ENCODE measurements at places on chromosomes 3 and 15.

DNA sequence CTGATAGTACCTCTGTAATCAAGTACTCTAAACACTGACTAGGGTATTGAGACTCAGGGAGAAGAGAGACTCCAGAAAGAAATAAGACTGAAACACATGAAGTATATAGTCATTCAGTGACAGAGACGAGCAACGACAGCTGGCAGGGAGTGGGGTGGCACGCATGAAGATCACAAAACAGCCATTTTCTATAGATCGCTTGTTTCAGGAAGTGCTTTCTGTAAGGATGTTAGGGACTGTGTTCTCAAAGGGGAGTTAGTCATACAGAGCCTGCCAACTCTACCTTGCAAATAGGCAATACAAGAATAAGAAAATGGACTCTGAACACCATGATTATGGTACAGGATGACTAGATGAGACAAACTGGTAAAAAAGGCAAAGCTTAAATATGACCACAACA, 139.5 kb downstream of the TBL1XR1 start:
- peak; percentile 30 for DNase-seq

DNA sequence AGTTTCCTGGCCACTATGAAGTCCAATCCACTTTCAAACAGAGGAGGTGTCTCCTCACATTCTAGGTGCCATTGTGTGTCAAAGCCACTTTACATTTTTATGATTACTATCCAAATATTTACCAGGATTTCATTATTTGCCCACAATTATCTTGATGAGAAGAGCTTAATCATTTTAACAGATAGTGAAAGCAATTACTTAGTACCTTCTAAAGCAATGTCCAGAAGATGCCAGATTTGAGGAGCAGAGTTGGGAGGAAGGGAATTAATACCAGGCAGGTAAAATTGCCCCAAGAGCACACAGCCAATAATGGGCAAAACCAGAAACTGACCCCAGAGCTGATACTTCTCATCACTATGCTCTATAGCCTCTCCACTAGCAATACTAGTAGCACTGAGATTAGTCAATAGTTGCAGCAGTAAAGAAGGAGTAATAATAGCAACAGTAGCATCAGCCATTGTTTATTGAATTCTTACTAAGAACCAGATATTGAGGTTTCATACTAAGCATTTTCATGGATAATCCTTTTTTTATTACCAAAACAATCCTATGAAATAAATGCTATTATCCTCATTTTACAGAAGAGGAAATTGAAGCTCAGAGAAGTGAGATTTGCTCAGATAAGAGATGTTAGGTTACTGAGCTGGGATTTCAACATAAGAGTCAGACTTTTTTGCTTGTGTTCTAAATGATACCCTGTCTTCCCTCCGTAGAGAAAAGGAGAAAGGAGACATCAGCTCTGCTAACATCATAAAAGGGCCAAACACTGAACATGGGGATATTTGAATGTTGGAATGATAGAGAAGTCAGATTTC, 509.3 kb upstream of the CFAP20DC start:
- DNase-seq = no peak

DNA sequence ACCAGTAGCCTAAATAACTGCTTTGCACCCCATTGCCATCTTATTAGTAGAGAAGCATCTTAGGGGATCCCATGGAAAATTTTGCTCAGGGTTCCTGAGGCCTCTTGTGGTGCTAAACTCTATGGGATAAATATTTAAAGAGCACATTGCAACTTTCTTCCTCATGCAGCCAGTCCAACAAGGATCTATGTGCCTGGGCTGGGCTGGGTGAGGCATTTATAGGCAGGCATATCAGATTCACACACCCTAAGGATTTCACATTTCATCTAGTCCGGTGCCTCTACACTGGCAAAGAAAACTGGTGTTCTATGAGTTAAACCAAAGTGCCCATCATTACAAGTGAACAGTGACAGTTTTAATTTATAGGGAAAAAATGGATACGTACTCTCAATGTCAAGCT, 512.3 kb downstream of the EDEM1 start:
- no peak for DNase-seq

DNA sequence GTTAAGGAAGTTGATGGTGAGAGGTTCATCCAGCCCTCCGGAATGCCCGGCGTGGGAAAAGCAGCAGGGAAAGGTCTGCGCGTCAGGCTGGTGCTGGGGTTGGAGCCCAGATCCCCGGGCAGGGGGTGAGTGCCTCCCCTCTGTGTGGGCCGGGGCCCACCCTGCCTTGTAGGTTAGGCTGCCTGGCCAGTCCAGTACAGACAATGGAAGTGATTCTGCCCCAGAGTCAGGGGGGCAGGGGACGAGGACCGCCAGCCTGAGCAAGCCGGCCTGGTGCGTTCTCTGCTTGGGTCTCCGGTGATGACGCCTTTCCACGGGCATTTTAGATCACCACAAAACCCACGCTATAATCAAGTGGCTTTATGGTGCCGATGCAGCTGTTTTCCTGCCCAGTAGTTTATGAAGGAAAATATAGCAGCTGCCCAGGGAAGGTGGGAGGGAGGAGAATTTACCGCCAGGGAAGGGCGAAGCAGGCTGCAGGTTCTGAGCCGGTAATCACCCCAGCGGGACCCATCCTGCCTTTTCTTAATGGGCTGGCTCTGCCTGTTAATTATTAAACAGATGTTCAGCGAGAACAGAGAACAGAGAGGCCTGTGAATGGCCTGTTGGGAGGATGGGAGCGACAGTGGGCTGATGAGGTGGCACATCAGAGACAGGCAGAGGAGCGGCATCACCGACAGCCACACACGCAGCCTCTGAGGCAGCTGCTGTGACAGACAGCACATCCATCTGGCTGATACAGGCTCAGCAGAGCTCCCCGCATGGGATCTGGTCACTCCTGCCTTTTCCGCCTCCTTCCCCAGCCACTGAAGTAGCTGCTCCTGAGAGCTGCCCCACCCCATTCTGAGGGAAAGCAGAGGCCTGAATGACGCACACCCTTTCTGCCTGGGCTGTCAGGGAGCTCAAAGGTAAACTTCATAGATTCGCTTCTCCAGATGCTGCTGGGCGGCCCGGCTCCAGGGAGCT, 35.2 kb downstream of the BDH1 start:
- no peak for DNase-seq

DNA sequence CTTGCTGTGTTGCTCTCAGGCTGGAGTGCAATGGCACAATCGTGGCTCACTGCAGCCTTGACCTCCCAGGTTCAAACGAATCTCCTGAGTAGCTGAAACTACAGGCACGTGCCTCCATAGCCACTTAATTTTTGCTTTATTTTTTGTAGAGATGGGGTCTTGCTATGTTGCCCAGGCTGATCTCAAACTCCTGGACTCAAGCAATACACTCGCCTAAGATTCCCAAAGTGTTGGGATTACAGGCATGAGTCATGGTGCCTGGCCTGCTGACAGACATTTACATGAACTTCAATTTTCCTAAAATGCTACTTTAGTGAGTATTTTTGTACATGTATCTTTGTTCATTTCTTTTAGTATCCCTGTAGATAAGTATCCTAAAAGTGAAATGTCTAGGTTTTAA, 132.3 kb downstream of the SUCLG2 start:
- no peak for DNase-seq

DNA sequence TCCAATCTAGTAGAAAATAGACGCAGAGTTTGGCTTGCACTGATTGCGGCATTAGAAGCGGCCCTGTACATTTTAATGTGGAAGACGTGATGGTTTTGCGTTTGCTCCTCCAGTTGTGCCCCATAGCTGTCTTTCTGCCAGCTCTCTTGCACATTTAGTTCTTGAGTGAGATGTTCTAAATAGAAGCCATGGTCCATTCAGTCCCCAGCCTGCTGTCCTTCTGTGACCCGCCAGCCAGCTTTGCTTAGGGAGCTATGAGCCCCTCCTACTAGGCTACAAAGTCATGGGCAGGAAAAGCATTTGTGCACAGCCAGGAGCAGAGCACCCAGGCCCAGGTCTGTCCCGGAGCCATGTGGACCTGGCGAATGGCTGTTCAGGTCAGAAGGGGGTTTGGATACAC, 50.3 kb downstream of the APBA2 start:
- DNase-seq = no peak

- no peak for DNase-seq
These were observed 3.6 kb upstream of the C3orf85 start for GRCh38 chr3:109132801-109133473.

DNA sequence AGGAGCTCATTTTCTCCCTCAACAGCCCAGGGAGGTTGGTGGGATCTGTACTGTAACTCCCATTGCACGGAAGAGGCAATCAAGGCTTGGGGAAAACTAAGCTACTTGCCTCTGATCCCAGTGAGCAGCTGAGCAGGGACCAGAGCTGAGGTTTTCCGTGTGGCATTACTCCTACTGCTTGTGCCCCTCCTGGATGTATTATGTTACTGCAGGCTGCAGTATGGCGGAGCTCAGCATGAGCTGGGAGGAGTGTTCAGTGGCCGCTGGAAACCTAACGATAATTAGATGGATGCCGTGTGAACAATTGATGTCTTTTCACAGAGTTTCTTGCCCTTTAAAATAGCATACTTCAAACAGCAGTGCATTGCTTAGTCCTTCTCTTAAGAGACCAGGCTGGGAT, 2.0 kb upstream of the TPRG1 start:
- DNase-seq = no peak
